ENCODE measurements at places on chromosomes 3 and 15.

- no peak for DNase-seq
Observed at GRCh38 chr3:136512381-136512780, 239.8 kb downstream of the STAG1 start.

- no peak for DNase-seq
Observed at GRCh38 chr3:4589475-4590097, 96.4 kb downstream of the ITPR1 start.

- no peak for DNase-seq
Observed at GRCh38 chr3:123397050-123397590, 51.8 kb downstream of the ADCY5 start.

- DNase-seq, result no peak
Observed at GRCh38 chr15:41337047-41337446, 4.4 kb downstream of the NUSAP1 start.

GRCh38 chr3:14298442-14298841 lies 104.0 kb upstream of the SLC6A6 start:
- DNase-seq, result no peak

- no peak for DNase-seq
Observed at GRCh38 chr3:113242096-113242581, 30.8 kb downstream of the BOC start.

DNA sequence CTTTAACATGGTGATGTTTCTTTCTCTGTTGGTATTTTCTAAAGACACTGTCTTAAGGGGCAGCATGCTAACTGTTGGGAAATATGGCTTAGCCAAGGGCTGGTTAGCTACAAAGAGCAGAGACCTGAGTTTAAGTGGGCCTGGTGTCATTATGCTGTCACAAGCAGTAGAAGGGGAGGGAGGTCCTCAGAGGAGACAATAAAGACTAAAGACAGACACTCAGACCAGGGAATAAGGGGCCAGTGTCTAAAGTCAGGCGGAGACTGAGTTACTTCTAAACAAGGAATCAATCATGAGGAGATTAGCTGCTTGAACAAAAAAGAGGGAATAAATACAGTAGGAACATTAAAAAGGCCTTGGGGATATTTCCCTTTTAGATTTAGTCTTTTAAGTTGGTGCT lies 142.7 kb upstream of the DPPA4 start:
- DNase-seq, result no peak

GRCh38 chr15:99593070-99593469 lies 27.3 kb downstream of the MEF2A start:
- no peak for DNase-seq

DNA sequence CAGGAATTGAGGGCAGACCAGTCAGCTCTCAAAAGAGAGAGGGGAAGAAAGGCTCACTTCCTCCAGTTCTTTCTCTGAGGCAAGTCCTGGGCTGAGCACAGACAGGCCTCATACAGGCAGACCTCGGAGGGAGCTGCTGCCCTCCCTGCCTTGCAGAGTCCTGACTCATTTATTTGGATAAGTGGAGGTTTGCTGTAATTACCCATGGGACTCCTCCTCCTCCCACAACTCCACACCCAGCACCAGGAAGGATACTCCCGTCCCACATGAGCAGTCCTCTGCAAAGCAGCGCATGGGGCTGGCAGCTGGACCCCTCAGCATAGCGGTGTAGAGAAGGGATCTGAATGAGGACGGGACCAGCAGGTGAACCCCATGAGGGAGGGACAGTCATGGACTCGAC lies 13.4 kb upstream of the SCN10A start:
- no peak for DNase-seq

- DNase-seq, result no peak
Observed at GRCh38 chr3:149384167-149384566, 6.7 kb upstream of the TM4SF1 start.

- DNase-seq, result no peak
Observed at GRCh38 chr15:73442421-73442820, 543 bp upstream of the REC114 start.

DNA sequence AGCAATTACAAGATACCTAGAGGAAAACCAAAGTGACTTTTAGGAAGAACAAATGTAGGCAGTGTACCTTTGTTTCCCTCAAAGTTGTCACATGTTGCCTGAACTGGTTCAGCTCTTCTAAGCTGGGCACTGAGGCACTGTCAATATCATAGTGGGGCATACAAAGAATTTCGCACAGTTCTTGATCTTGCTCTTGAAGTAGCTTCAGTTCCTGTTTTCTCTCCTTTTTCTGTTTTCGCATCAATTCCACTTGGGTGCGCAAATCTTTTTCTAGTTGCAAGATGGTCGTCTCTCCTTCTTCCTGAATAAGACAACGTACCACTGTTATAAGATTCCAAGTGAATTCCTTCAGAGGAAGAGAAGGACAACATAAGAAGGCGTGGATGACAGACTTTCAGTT lies 12.7 kb downstream of the PRC1 start:
- no peak for DNase-seq

DNA sequence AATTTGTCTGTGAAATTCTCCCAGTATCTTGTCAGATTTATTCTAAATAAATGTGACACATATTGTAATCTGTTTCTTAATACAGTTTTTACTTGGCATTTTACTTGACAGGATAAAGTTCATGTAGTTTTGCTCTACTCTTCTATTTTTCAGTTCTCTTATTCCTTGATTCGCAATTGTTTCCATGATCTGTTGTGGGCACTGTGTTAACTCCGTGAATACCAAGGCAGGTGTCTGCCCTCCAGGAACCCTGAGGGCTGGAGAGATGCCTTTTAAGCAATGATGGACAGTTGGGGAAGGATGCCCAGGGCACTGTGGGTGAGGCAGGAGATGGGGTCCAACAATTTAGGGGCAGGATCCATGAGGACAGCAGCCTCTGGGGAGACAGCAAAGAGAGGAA lies 3.1 kb downstream of the CLDN11 start:
- no peak for DNase-seq

DNA sequence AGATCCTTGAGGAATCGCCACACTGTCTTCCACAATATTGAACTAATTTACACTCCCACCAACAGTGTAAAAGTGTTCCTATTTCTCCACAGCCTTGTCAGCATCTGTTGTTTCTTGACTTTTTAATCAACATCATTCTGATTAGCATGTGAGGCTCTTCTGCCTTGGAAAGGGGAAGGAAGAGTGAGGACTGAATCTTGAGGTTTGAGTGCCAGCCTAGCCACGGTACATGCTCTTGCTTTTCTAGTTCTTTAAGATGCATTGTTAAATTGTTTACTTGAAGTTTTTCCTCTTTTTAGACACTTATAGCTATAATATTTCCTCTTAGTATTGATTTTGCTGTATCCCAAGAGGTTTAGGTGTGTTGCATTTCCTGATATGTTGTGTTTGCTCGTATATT lies 596.1 kb downstream of the OTOL1 start:
- no peak for DNase-seq

DNA sequence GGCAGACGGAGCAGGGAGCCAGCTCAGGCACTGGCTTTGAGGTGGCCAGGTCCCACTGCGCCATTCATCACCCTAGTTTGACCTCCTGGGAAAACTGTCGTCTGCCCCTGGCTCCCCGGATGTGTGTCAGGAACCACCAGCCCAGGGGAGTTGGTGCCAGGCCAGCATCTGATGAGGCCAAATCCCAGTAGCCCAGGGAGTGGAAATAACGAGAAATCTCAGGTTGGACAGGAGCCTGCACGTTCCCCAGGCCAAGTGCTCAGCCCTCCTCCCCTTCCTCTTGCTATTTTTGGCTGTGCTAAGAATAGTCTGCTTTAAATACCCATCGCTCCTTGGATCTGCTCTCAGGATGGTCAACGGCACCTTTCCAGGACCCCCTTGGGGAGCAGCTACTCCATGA lies 93.1 kb upstream of the RPL32 start:
- DNase-seq, result no peak

DNA sequence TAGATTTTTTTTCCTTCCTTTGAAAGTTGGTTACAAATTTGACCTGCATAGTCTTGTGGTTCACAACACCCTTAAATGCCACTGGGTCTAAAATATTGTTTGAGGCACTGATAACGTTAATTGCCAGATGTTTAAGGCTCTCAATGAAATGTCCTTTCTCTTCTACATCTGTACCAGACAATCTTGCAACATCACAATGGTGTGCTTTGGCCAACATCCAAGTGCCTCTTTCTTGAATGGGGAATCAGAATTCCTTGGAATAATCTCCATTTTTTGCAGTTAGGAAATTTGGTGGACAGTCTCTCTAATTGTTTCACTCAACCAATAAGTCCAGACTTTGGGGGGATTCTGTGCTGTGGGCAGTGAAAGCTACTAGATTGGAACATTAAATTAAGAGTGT lies 26.0 kb upstream of the PEX5L start:
- no peak for DNase-seq

DNA sequence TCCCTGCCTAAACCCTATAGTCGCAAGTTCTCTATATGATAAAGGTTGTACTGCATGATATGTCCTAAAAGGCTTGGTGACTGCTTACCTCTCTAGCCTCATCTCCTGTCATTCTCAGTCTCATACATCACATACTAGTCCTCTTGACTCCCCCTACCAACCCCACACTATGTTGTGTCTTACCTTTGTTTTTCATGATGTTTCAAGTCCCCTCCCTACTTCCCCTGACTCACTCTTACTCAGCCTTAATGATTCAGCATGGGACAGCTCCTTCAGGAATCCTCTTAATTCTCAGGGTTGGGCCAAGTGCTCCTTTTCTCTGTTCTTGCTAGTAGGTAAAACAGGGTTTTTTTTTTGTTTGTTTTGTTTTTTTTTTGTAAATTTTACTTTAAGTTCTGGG lies 49.6 kb downstream of the SLMAP start:
- DNase-seq, result no peak

DNA sequence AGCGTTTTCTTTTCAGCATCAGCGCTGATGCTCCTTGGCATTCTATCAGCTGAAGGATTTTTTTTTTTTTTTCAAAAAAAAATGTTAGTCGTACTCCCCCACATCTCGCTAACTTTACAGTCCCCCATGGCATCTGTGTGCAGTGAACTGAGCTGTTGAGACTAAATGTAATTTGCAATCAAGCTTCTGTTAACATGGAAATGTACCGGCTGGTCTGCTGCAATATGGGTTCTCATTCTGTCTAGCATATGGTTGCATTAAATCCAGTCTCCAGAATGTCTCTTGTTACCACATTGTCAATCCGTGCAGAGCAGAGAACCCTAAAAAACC lies 32.2 kb upstream of the TPRG1 start:
- DNase-seq, result no peak

DNA sequence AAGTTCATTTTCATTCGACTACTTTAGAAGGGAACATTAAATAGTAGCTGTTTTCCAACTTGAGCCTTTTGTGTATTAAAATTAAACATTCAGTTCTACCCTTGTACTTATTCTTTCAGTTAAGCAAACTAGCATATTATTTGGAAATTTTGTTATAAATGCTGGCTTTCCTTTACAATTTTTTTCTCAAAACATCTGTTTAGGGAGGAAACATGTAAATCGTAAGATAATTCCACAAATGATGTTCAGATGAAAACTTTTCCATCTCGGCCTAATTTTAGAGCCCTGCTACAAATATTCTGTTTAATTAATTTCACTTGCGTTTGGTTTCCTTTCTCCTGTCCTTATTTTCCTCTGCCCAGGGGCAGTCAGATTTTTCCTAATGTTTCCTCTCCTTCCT lies 476.2 kb upstream of the RGMA start:
- no peak for DNase-seq

DNA sequence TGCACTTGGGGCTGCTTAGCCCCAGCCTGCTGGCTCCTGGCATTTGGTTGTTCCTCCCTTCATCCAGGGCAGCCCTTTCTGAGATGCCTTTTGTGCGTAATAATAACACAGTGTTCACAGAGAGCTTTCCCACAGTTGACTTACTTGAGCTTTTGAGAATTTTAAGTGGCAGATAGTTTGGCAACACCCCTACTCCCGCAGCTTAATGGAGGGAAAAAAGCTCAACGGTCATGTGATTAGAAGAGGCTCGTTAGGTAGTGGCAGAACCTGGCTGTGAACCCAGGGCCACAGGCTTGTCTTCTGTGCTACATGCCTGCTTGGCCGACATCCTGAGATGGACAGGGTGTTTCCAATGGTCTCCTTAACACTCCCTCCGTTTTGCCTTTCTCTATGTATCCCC lies 4.7 kb downstream of the KBTBD13 start:
- DNase-seq, result no peak

- DNase-seq, result no peak
Observed at GRCh38 chr15:68781217-68781616, 39.5 kb downstream of the ANP32A start.

DNA sequence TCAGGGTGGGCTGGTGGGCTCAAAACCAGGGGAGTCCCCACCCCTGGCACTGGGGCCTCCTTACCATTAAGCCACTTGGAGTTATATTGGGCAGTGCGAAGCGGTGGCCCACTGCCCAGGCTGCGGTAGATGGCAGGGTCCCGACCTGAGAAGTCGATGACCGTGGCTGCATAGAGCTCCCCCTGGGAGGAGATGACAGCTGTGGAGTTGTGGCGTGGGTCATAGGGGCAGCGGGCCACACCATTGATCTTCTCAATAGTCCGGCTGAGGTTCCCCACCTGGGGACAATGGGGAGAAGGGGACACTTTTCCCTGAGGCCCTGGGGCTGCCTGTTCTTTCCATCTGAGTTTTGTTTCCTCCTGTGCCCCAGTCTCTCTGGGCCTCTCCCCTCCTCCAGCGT lies 99.8 kb downstream of the SEMA5B start:
- no peak for DNase-seq

DNA sequence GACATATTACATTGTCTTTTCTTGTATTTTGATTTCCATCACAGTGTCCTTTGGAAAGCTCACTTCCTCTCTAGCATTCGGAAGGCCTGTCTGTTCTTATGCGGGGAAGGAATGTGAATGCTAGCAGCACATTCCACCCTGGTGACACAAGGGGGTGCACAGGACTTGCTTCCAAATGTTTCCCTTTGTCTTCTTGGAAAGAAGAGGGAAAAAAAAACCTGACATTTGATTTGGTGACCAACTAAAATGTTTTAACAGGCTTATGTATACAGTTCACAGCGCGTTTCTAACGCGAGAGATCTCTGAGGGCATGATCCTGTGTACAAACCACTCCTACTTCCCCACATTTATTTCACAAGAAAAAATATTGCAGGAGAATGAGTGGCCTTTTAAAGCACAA lies 107.6 kb upstream of the FXR1 start:
- DNase-seq, result no peak

DNA sequence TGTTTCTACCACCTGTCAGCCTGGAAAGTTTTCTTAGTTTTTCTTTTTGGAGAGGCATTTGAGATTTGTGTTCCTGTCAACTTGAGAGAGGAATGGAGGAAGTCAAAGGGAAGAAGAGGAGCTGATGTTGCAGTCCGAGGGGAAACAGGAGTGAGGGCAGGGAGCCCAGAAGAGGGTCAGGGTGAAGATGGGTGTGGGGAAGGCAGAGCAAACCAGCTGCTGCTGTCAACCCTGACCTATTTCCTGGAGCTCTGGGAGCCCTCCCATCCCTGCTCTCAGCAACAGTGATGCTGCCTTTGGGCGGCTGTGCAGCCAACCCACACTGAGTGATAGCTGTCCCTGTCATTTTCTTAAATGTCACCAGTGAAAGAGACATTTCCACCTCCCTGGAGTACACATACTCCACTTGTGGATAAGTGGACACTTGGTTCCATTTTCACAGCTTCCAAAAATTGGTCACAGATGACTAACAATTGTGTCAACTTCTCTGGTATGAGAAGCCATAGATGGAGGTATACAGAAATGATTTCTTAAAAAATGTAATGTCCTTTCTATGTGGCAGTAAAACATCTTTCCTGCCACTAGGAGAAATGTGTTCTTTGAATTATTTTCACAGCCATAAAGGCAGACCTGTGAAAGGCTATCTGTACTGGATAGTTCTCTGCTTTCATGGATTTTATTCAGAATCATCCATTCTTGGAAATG lies 556.3 kb upstream of the TBL1XR1 start:
- no peak for DNase-seq
